ENCODE measurements at places on chromosomes 1 and 21.

- DNase-seq: no peak
These were observed 127.7 kb upstream of the HOOK1 start for GRCh38 chr1:59687081-59687480.

DNA sequence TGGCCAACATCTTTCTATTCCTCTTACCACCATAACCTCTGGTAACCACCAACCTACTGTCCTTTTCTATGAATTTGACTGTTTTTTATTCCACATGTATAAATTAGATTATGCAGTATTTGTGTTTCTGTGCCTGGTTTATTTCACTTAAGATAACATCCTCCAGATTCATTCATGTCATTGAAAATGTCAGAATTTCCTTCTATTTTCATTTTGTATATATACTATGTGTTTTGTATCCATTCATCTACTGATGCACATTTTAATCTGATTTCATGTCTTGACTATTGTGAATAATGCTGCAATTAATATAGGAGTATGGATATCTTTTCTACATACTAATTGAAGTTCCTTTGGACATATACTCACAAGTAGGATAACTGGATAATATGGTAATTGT lies 403.2 kb downstream of the NCAM2 start:
- no peak for DNase-seq

- no peak for DNase-seq
These were observed 698 bp upstream of the UCK2 start for GRCh38 chr1:165826565-165827267.

- DNase-seq: no peak
These were observed 15.3 kb downstream of the TOMM20 start for GRCh38 chr1:235113183-235113917.

- peak; percentile 24 for DNase-seq
These were observed 572 bp downstream of the LPGAT1 start for GRCh38 chr1:211830055-211830327.

DNA sequence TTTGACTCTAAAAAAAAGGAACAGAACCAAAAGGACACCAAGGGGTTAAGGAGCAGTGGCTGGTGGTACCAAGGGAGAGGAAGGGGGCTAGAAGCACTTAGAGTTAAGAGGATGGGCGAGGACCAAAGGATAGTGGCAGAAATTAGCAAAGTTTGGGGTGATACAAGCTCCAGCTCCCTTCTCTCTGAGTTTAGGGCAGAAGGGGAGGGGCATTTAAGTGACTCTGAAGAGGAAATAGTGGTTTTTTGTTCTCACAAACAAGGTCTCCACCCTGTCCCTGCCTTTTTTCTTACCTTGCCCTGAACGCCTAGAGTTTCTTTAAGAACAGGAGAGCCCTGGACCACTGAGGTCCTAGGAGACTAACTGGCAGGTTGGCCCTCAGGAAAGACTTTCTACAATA lies 3.3 kb downstream of the CDC42SE1 start:
- no peak for DNase-seq

- no peak for DNase-seq
These were observed 8.9 kb downstream of the ADAR start for GRCh38 chr1:154598871-154599635.

- no peak for DNase-seq
These were observed 94.9 kb downstream of the MRPL39 start for GRCh38 chr21:25512095-25513081.

GRCh38 chr1:8660411-8660828 lies 157.0 kb downstream of the RERE start:
- no peak for DNase-seq

- DNase-seq: no peak
These were observed 89.5 kb downstream of the FNBP1L start for GRCh38 chr1:93537396-93537795.

DNA sequence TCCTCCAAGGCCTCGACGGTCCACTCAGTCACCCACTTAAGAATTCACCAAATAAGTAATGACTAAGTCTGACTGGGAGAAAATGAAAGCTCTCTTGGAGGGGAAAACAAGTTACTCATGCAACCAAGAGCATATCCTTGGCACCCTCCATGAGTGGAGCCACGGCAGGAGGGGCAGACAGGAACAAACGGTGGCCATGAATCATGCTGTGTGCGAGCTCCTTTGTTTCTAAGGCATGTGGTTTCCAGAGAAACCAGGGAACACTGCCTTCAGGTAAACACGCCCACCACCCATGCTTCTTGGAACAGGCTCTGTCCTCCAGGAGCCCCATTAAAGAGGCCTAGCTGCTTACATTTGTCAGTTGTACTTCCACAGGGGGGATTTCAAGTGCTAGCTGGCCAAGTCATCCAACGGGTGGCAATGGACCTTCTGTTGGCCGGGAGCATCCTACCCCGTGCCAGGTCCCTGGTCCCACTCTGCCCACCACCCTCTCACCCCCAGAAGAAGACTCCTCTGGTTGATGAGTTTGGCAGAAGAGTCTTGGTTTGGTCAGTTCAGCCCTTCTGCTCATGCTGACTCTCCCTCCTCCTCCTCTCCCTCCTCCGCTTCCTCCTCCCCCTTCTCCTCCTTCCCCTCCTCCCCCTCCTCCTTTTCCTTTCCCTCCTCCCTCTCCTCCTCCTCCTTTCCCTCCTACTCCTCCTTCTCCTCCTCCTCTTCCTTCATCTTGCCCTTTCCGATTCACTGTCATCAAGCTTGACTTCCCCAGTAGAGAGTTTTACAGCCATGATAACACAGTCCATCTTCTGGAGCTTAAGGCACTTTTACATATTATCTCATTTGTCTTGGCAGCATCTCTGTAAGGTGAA lies 107.6 kb downstream of the CCDC185 start:
- no peak for DNase-seq

DNA sequence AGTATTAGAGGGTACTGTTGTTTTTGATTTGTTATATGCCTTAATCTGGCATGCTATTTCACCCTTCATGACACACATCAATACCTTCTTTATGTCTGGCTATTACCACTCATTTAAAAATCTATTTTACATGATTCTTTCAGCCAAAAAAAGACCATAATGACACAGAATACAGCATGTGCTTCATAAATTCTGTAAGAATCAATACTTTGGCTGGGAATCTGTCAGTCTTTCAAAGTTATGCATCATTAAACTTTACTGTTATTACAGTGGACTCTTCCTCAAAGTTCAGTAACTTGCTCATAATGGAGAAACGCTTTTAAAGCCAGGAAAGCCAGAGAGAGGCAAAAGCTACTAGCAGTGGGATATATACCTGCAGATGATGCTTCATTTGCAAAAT lies 247.2 kb upstream of the ADGRL2 start:
- DNase-seq: no peak
